ENCODE measurements at places on chromosomes 6 and 20.
A peak's percentile ranks its signal among the peaks of the same experiment; 100 is the strongest.

- no peak overlapping the region for H3K4me3 ChIP-seq
- no peak for DNase-seq
- H3K4me1 ChIP-seq: no peaks in the 10 kb centered on the region
- H3K27ac ChIP-seq: no peak overlapping the region
Observed at GRCh38 chr20:41734506-41734945, 116.3 kb upstream of the CHD6 start.

- no peaks in the 10 kb centered on the region for H3K4me1 ChIP-seq
- no peak overlapping the region for H3K4me3 ChIP-seq
- no peaks in the 10 kb centered on the region for H3K36me3 ChIP-seq
- no peaks in the 10 kb centered on the region for H3K27me3 ChIP-seq
- no peak for DNase-seq
- no peak overlapping the region for H3K27ac ChIP-seq
Observed at GRCh38 chr20:12086359-12086758, 168.7 kb downstream of the BTBD3 start.

DNA sequence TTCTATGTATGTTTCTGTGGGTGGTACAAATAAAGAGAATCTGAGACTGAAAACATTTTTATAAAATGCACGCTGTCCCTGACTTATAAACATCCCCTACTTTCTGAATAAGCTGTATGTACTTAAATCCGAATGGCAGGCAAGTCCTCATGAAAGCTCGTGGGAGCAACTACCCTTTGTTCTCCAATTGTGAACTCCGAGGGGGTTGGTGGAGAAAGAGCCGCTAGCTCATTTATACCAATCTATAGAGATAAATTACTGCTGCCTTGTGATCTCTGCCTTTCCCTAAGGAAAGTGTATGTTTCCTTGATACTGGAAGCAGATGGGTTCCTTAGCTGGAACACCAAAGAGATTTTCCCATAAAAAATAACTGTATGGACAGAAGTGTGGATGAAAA, 84.5 kb downstream of the GJA10 start:
- H3K27ac ChIP-seq: no peak overlapping the region
- no peak for DNase-seq
- H3K27me3 ChIP-seq: no peaks in the 10 kb centered on the region
- H3K4me3 ChIP-seq: no peak overlapping the region
- H3K36me3 ChIP-seq: no peaks in the 10 kb centered on the region

DNA sequence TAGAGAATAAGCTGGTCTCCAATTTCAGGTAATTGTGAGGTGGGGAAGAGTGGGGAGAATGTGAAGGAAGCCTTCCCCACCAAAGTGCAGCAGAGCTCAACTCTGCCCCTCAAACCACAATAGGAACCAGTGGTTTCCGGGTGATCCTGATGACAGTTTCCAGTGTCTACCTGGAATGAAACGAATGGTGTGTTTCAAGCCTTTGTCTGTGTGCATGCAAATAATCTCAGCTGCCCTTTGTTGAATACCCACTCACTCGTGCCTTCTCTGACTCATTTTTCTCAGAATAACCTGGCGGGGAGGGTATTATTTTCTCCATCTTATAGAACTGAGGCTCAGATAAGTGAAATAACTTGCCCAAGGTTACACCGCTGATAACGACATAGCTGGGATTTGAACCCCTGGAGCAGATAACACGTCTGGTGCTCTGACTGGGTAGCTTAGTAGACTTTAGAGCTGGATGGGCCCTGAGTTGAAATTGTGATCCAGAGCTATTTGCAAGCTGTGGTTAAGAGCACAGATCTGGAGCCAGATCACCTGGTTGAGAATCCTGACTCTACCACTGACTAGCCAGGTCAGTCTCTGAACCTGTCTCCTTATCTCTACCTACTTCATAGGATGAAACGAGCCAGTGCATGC, 85.1 kb downstream of the EYA2 start:
- H3K27me3 ChIP-seq: no peaks in the 10 kb centered on the region
- no peaks in the 10 kb centered on the region for H3K36me3 ChIP-seq
- H3K27ac ChIP-seq: no peak overlapping the region
- H3K4me3 ChIP-seq: no peak overlapping the region
- no peaks in the 10 kb centered on the region for H3K4me1 ChIP-seq

DNA sequence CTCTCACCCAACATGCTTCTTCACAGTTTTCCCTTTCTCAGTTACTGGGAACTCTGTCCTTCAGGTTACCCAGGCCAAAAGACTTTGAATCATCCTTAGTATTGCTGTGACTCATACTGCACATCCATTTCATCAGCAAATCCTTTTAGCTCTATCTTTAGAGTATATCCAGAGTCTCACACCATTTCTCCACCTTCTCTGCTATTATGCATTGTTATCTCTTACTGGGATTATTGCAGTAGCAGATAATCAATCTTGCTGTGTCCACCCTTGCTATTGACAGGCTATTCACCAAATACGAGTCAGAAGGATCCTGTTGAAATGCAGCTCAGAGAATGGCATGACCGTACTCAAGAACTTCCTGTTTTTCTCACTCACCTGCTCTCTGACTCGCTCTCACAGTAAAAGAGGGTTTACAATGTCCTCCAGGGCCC, 57.3 kb downstream of the BCKDHB start:
- H3K36me3 ChIP-seq: peaks cover 3% of the 10 kb centered on the region
- no peak overlapping the region for H3K27ac ChIP-seq
- no peak for DNase-seq
- no peaks in the 10 kb centered on the region for H3K27me3 ChIP-seq
- H3K4me1 ChIP-seq: no peaks in the 10 kb centered on the region
- no peak overlapping the region for H3K4me3 ChIP-seq

DNA sequence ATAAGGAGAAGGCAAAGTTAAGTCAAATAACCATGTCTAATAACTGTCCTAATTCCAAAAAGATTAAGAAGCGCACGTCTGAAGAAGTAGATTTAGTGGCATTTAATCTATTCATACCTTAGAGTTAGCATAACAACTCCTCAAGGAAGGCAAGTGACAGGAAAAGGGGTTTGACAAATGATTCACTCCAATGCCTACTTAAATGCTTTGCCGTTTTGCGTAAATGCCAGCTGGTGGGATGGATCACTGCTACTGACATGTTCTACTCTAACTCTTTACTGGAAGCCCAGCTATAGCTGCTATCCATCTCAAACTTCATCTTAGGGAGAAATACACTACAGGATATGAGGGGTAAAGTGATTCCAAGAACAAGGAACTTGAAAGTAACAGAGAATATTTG, 347.3 kb upstream of the RUNX2 start:
- H3K27me3 ChIP-seq: no peaks in the 10 kb centered on the region
- no peaks in the 10 kb centered on the region for H3K4me1 ChIP-seq
- H3K27ac ChIP-seq: no peak overlapping the region

DNA sequence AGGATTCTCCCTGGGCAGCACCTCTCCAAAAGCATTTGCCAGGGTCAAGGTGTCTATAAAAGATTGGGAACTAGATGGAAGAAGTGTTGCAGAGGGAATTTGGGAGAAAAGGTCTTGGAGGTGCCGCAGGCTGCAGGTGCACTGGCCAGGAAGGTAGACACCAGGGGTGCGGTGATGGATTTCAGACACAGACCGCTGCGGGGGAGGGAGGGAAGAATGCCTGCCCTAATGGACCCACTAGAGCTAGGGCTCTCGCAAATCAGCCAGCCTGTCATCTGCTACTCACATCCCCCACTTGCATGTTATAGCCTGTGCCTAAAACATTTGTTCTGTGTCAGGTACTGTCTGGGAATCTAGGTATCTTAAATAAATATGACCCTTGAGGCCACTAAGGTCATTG, 193.6 kb upstream of the SLC24A3 start:
- no peak overlapping the region for H3K4me3 ChIP-seq
- H3K27me3 ChIP-seq: no peaks in the 10 kb centered on the region
- no peak overlapping the region for H3K27ac ChIP-seq
- no peaks in the 10 kb centered on the region for H3K36me3 ChIP-seq
- H3K4me1 ChIP-seq: no peaks in the 10 kb centered on the region
- no peak for DNase-seq

GRCh38 chr20:23193801-23194384, 107.8 kb upstream of the CD93 start:
- H3K27ac ChIP-seq: no peak overlapping the region
- no peak for DNase-seq

DNA sequence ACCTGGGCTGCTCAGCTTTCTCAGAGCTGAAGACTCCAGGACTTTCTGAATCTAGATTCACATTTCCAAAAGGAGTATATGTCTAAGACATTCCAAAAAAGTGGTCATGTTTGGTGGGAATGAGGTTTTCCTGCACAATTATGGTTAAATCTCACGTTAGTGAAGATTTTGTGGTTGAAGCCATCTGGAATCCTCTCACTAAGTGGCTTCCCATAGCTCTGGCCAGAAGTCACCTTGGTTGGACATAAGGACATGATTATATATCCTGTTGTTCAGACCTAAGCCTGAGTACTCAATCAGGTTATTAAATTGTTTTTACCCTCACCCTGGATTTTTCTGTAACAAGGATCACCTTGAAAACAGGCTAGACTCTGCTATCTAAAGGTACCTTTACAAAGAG, 176.1 kb upstream of the PLN start:
- no peaks in the 10 kb centered on the region for H3K36me3 ChIP-seq
- H3K27ac ChIP-seq: no peak overlapping the region
- DNase-seq: no peak
- H3K27me3 ChIP-seq: no peaks in the 10 kb centered on the region
- no peak overlapping the region for H3K4me3 ChIP-seq
- H3K4me1 ChIP-seq: no peaks in the 10 kb centered on the region

GRCh38 chr6:107692351-107692750, 131.8 kb downstream of the SCML4 start:
- no peaks in the 10 kb centered on the region for H3K4me1 ChIP-seq
- H3K27me3 ChIP-seq: no peaks in the 10 kb centered on the region
- H3K4me3 ChIP-seq: no peak overlapping the region
- H3K36me3 ChIP-seq: no peaks in the 10 kb centered on the region
- no peak for DNase-seq

DNA sequence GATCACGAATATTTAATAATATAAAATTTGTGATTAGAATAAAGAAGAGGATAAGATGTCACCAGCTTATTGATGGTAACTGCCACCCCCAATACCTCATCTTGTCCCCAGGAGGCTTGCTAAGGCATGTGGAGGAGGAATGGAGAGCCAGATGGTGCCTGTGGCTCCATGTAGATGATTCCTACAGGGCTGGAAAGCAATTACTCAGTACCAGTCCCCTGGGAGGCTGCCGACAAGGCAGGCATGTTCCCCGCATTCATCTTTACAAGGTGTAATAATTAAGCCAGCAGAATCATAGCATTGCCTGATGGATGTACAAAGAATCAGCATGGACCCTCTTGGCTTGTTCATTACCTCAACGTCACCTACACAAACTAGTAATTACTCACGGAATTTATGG, 155.3 kb downstream of the PLCB1 start:
- no peaks in the 10 kb centered on the region for H3K4me1 ChIP-seq
- H3K27ac ChIP-seq: no peak overlapping the region
- DNase-seq: no peak
- H3K4me3 ChIP-seq: no peak overlapping the region

DNA sequence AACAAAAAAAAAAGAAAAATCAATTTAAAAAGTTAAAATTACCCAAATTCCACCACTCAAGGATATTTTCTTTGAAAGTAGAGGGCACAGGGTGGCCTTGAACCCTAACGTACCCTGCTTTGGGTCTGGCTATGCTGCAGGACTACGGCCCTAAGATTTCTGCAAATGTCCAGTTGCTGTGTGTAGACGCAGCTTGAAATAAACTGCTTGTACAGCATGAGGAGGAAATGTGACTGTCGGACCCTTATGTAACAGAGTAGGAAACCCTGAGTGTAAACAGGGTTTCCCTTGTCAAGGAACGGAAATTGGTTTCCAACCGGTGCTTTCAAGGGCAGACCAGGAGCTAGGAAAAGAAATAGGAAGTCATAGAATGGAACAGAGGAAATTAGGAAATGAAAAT, 60.7 kb upstream of the SHLD1 start:
- peaks cover 47% of the 10 kb centered on the region for H3K4me1 ChIP-seq
- H3K4me3 ChIP-seq: no peak overlapping the region
- no peak for DNase-seq
- peak overlapping the region; percentile 75 for H3K27ac ChIP-seq
- H3K27me3 ChIP-seq: no peaks in the 10 kb centered on the region

- no peaks in the 10 kb centered on the region for H3K27me3 ChIP-seq
- H3K27ac ChIP-seq: no peak overlapping the region
- no peaks in the 10 kb centered on the region for H3K36me3 ChIP-seq
- H3K4me3 ChIP-seq: no peak overlapping the region
- H3K4me1 ChIP-seq: no peaks in the 10 kb centered on the region
Observed at GRCh38 chr6:120290964-120291363, 941.4 kb upstream of the MAN1A1 start.

DNA sequence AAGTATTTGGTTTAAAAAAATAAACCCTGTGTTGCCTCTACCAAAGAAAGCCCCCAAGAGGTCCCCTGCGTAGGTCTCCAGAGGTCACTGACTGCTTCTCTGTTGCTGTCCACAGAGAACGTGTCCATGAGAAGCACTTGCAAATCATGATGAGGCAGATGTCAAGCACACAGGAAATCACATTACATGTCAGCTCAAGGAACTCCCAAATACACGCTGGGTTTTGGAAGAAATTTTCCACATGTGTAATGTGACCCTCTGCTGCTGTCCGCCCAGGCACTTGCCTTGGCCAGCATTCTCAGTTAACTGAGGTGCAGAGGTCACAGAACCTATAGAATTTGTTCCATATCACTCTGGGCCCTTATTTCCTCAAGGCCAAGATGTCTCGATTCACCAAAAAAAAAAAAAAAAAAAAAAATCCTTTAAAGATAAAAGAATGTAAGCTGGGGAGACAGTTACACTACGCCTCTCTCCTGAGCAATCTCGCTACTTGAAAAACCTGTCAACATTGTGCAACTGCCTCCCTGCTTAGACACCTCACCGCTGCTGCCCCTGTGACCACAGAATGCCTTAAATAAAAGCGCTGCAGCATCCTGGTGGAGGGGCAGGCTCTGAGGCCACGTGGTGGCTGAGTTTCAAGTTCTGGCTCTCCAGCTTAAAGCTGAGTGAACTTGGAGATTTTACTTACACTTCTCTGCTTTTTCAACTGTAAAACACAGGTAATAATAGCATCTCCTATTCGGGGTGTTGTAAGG, 42.3 kb downstream of the SLC22A23 start:
- H3K36me3 ChIP-seq: no peaks in the 10 kb centered on the region
- H3K4me1 ChIP-seq: no peaks in the 10 kb centered on the region
- peaks cover 13% of the 10 kb centered on the region for H3K27me3 ChIP-seq
- DNase-seq: no peak
- no peak overlapping the region for H3K27ac ChIP-seq
- no peak overlapping the region for H3K4me3 ChIP-seq

DNA sequence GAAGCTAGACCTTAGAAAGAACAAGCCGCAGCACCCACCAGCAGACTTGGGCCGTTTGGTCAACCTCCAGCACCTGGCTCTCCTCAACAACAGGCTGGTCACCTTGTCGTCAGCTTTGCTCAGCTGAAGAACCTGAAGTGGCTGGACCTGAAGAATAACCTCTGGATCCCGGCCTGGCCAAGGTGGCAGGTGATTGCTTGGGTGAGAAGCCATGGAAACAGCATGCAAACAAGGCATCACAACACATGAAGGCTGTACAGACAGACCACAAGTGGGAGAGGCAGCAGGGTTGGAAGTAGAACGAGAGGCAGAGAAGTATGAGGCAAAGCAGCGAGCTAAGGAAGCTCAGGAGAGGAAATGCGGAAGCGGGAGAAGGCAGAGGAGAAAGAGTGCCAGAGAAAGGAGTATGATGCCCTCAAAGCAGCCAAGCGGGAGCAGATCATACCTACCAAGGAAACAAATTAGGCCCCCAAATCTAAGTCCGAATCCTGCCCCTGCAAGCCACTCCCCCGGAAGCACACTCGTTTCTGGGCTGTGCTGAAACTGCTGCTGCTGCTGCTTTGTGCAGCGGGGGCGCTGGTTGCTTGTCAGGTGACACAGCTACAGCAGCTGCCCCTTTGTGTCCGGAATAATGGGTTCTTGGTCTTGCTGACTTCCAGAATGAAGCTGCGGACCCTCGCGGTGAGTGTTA, 121.6 kb upstream of the LGSN start:
- H3K4me1 ChIP-seq: no peaks in the 10 kb centered on the region
- no peak overlapping the region for H3K27ac ChIP-seq
- H3K27me3 ChIP-seq: no peaks in the 10 kb centered on the region
- no peaks in the 10 kb centered on the region for H3K36me3 ChIP-seq
